ENCODE measurements at places on chromosomes 11 and 22.

DNA sequence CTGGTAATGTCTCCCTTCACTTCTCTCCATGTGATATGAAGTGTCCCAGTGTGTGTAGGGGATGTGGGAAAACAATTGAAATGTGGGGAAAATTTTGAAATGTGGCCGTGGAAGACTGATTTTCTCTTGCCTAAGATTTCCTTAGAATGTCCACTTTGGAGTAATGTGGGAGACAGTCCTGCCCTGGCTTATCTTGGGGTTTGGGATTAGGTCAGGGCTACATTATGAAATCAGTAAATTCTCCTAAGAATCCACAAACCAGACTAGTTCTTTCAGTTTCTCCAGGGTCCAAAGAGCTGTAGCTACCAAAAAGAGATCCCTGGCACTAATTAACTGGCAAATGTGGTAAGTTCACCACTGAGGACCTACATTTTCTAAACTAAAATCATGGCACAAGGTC lies 22.8 kb downstream of the YPEL4 start:
- no peak for DNase-seq

- DNase-seq = peak; percentile 41
Observed at GRCh38 chr11:16779436-16779835, 41.0 kb downstream of the C11orf58 start.

GRCh38 chr22:48796310-48797015 lies 1031.2 kb downstream of the BRD1 start:
- no peak for DNase-seq

DNA sequence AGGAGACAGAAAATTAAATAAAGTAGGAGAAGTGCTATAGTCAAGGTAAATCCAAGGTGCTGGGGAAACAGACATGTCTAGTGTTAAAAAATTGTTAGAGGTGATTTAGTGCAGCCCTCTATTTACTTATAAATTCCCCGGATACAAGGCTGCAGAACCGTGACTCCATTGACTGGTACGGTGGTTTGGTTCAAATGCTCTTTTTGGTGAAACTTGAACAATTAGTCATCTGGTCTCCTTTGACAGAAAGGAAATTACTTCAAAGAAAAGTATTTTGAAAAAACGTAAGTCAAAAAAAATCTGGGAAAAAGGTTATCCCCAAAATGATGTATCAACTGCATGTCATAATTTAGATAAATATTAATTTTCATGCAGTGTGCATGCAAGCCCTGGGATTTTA lies 399.2 kb downstream of the CNTN5 start:
- no peak for DNase-seq

DNA sequence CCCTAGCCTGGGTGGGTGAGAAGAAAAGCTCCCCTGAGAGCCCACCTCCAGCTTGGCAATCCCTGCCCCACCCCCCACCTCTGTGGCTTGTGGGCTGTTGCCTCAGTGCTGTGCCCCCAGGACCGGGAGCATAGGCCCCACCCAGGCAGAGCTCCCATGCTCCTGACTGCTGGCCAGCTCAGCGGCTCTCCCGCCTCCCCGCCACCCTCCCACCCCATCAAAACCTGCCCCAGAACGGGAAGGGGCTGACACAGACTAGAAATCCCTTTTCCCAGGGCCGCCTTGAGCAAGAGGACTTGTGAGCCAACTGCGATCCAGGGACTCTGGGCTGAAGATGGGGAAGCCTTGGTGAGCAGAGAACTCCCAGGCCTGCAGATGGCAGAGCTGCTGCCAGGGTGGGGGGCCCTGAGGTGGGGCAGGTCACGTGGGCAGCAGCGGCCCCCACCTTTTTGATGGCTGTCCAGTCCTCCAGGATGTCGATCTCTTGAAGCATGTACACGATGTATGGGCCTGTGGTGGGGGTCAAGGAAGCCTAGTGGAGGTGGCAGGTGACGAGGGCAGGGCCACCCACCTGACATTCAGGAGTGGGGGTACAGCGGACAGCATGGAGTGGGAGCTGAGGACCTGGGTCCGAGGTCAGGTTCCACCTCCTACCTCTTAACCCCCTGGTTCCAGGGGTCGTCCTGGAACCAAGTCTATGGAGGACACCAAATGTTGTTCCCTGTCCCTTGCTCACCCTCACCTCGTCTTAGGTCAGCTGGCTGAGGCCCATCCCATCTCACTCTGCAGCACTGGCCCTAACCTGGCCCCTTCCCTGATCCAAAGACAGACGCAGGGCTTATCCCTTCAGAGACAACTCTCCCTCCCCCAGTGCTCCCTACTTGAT lies 2.3 kb upstream of the RIN1 start:
- DNase-seq = no peak
